Activated naive CD8-positive, alpha-beta T cell treated with anti-CD3 and anti-CD28 coated beads, Interleukin-2, amount 10 ng/mL, durations not matched to agents 7 days and 5 days (primary cell): ENCODE measurements at places on chromosomes 2 and 18.

- no peak for DNase-seq
Observed at GRCh38 chr18:58088691-58089065, 44.7 kb downstream of the NEDD4L start.

DNA sequence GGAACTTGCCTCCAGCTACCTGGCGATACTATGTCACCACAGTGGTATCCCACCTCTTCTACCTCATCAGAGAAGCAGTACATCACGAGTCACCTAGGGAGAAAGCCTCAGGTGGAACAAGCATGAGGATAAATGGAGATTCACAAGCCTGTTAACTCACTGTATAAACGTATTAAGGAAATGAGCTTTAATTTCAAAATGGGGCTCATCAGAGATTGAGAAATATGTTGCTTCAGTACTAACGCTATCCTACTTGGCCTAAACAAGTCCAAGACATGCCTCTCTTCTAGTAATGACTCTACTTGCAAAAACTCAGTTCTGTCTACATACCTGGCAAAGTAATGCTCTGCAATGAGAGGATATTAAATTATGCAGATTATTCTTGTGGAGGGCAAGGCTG lies 4.3 kb downstream of the SLC39A6 start:
- DNase-seq, result no peak

DNA sequence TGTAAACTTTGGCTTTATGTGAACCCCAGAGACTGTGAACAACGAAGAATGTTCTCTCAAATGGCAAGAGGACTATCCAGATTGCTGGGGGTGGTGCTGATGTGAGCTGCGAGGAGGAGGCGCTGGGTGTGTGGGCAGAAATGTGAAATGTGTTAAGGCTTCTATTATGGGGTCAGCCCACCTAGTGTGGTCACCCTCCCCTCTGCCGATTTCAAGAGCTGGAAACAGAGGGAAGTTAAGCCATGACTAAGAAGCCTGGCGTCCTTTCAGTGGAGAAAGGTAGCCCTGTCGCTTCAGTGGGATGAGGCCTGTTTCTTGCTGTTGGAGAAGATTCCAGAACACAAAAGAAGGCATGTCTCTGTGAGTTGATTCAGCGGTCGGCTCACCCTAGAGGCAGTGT lies 89.0 kb upstream of the KCTD1 start:
- DNase-seq, result no peak

DNA sequence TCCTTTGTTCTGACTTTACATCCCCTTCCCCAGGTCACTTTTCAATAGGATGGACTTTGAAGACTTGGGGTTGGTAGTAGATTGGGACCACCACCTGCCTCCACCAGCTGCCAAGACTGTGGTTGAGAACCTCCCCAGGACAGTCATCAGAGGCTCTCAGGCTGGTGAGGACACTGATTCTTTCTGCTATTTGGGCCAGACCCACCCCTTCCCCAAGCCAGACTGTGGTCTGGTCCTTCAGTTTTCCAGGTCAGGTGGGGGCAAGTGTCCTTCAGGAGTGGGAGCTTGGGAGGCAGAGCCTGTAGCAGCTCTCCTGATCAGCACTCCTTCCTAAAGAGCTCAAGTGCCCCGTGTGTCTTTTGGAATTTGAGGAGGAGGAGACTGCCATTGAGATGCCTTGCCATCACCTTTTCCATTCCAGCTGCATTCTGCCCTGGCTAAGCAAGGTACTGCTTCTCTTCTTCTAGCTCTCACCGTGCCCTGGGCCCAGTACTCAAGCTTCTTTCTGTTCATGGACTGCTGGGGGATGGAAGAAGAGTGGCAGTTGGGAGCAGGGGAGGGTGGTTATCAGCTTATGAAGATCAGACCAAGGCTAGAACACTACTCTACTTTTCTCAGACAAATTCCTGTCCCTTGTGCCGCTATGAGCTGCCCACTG lies 1.1 kb downstream of the RNF181 start:
- DNase-seq, result no peak

GRCh38 chr2:127768775-127769479 lies 42.0 kb downstream of the WDR33 start:
- no peak for DNase-seq

GRCh38 chr2:145595296-145595695 lies 1075.4 kb upstream of the ZEB2 start:
- no peak for DNase-seq

DNA sequence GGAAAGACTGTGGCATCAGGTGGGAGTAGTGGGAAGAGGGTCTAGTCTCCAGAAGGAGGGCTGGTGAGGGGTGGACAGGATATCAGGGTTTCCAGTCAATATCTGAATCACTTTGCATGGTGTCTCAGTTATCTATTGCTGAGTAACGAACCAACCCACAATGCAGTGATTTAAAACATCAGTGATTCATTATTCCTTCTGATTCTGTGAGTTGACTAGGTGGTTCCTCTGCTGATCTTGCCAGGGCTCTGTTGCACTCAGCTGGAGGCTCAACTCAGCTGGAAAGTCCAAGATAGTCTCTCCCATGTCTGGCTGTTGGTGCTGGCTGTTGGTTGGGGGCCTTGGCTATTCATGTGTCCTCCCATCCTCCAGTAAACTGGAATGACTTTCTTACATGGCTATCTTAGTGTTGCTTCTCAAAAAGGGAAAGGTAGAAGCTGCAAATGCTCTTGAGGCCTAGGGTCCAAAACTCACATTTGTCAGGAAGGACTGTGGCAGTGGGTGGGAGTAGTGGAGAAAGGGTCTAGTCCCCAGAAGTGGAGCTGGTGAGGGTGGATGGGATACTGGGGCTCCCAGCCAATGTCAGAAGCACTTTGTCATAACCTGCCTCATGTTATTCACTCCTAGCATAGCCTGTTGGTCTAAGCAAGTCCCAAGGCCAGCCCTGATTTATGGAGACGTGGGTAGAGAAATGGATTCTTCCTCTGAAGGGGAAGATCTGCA lies 13.9 kb downstream of the IL1F10 start:
- no peak for DNase-seq

GRCh38 chr2:64354857-64355680 lies 98.9 kb upstream of the LGALSL start:
- no peak for DNase-seq

GRCh38 chr2:223054193-223054781 lies 2.3 kb downstream of the KCNE4 start:
- DNase-seq, result no peak

DNA sequence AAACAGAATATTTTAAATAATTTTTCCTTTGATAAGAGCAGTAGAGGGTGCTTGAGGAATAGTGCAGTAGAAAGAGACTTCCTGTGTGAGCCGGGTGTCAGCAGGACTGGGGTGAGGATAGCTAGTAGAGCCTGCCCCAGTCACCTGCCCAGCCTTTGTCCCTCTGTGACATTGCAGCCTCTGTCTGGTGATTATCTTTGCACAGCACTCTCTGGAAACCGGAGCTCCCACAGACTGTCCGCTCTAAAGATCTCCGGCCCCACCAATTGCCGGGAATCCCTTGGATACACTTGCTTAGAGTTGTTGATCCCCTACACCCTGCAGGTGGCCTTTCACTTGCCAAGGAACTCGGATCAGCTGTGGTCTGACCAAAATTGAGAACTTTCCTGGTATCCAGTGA lies 1081.3 kb upstream of the TMEFF2 start:
- no peak for DNase-seq

DNA sequence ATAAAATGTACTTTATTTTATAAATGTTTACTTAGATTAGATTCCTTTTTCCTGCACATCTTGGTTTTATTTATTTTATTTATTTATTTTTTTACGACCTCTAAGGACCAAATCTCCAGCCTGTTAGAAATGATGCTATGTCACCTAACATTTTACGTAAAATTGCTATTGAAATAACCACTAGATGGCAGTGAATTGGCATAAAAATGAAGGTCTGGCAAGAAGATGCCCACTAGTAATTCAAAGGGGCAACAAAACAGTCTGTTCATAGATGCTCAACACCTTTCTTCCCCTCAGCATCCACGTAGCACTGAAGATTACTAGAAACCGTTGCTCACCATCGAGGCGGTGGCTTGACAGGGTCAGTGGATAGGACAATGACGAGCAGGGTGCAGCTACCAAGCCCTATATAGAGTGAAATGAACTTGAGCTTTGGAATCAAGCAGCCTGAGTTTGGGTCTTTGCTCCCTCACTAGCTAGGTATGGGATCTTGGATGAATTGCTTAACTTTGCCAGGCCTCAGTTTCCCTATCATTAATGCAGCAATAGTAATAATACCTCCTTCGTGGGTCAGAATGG lies 128.7 kb upstream of the L3MBTL4 start:
- DNase-seq, result no peak

GRCh38 chr18:6595666-6596065 lies 133.8 kb upstream of the ARHGAP28 start:
- DNase-seq, result no peak

GRCh38 chr2:8315531-8316165 lies 366.2 kb upstream of the ID2 start:
- no peak for DNase-seq

DNA sequence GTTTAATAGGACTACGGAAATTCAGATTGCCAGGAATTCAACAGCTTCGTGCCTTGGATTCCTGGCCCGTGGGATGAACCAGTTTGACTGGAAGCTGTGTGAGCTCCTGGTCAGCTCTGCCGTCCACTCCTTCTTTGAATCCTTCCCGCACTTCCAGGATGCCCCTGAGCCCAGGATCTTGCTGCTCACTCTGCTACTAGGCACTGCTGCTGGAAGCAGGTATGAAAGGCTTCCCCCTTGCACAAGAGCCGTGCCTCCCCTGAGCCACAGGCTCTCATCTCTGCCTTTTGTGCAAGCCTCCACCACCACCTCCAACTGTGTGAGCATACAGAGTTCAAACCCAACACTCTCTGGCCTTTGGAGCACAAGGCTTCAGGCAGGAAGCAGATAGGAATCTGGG lies 34.9 kb downstream of the EN1 start:
- no peak for DNase-seq

GRCh38 chr2:12730265-12730664 lies 13.5 kb downstream of the TRIB2 start:
- no peak for DNase-seq

DNA sequence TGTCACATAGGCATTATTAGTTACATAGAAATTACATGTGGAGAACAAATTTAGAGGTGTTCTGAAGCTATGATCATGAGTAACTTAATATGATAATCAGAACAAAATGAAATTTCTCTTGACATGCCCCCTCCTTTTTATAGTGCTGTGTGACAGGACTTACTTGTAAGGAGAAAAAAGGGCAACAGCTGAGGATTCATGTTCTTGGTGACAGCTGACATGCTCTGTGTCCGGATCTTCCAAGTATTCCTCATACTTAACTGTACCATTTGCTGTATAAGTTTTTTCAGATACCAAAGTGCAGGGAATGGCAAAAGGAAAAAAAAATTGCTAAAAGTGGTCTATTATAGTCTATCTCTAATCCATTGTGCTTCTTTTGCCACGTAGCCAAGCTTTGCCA lies 3.5 kb upstream of the MYL1 start:
- no peak for DNase-seq

- no peak for DNase-seq
Observed at GRCh38 chr2:137208431-137208891, 443.1 kb downstream of the THSD7B start.

- DNase-seq, result no peak
Observed at GRCh38 chr2:238005528-238005927, 38.7 kb downstream of the UBE2F start.

DNA sequence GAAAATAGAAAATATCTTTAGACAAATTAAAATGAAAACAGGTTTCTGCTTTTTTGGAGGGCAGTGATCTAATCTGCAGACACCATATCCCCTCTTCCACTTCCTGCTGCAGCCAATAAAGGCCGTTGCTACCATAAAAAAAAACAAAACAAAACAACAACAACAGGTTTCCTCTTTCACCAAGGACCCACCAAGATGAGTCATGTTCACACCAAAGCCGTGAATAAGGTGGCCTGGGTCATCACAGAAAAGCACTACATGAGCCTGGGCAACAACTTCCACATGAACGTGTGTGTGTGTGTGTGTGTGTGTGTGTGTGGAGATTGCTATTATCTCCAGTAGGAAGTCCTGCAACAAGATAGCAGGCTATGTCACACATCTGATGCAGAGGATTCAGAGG lies 24.8 kb upstream of the TFCP2L1 start:
- no peak for DNase-seq

DNA sequence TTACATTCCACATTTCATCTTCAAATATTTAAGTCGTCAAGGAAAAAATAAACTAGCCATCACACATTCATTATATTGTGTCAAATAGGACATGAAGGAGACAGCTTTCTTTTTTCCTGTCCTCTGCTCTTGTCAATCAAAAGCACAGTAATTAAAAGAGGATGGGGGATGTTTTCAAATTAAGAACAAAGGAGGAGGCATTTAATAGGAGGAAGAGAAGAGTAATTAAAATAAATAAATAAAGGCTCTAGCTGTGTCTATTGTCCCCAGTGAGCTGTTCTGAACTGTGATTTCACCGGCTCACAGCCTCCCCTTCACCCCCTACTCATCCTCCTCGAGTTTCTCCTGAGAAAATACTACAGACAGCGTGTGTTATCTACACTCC lies 1377.1 kb upstream of the PIK3C3 start:
- DNase-seq, result no peak

DNA sequence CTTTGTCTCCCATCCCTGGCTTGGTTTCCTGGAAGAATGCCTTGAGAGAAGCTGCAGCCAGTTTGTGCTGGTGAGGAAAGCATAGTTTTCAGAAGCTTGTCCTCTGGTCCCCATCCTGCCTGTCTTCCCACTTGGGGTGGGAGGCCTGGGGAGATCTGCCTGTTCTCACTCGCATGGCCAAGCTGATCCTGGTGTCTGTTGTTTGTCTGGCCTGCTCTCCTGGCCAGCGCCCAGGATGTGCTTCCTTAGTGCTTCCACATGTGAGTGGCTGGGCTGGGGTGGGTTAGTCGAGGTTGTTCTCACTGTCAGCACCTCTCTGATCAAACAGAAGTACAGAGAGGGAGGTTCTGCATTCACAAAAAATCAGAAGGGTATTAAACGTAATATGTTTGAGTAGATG lies 49.5 kb downstream of the PTPRM start:
- no peak for DNase-seq

DNA sequence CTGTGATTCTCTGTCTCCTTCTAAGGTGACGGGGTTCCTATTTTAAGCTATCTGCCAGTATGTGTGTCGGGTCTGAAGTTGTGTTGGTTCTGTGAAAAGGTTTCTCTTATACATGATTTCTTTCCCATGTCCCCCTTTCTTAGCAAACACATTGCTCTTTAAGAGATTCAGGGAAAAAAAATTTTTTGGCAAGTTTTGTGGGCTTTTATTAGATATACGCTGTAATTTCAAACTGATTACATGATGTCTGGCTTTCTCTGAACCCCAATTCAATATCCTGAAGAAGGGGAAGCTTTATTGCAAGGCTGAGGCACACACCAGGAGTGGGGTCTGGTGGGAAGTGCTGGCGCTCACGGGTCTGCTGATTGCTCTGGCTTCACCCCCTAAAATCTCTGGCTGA lies 210.6 kb downstream of the AGPS start:
- DNase-seq, result no peak

DNA sequence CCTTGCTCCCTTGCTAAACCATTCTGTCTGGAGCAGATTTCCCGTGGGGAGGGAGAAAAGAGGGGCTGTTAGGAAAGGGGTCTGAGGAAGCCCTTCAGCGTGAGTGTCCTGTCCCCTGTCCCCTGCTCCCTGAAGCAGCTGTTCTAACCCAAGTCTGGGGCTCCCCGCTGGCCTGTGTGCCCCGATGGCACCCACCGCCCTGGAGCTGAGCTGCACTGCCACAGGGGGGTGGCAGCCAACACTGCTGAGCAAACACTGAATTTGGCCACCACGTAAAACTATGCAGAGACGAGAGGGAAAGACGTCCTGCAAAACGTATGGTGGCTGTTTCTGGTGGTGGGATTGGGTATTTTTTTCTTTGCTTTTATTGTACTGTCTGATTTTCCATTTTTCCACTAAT lies 17.9 kb downstream of the KCNG2 start:
- DNase-seq, result no peak

GRCh38 chr2:226037526-226037925 lies 638.0 kb downstream of the NYAP2 start:
- DNase-seq, result no peak
